NCI-H1436 (cell line): ENCODE measurements at places on chromosomes 5 and 9.

DNA sequence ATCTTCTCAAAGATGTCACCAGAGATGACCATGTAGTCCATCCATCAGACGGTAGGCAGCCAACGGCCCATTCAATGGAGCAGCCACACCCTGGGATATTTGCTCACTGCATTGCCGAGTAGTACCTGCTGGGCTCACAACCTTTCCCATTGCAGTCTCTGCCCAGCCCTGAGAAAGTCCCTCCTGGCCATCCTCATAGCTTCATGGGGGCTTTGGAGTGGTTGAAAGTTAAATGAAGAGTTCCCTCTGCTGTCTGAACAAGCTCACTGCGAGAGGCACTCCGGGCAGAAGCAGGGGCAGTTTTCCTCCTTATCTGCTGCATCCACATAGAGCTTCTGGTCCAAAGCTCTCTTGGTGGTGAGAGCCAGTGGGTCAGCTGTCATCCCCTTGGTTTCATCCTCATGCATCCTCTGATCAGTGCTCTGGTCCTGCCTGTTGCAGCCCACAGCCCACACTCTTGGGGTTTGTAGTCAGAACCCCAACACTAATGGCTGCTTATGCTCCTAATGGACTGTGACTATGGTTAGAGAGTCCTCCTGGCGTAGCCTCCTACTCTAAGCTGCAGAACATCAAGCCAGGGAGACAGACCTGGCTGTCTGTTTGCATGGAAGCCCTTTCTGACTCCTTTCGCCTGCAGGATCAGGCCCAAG is 23.3 kb downstream of the TNFSF8 start:
- DNase-seq, result no peak

- peak; percentile 29 for DNase-seq
These were observed 93.2 kb downstream of the ZFAND5 start for GRCh38 chr9:72271613-72272478.

DNA sequence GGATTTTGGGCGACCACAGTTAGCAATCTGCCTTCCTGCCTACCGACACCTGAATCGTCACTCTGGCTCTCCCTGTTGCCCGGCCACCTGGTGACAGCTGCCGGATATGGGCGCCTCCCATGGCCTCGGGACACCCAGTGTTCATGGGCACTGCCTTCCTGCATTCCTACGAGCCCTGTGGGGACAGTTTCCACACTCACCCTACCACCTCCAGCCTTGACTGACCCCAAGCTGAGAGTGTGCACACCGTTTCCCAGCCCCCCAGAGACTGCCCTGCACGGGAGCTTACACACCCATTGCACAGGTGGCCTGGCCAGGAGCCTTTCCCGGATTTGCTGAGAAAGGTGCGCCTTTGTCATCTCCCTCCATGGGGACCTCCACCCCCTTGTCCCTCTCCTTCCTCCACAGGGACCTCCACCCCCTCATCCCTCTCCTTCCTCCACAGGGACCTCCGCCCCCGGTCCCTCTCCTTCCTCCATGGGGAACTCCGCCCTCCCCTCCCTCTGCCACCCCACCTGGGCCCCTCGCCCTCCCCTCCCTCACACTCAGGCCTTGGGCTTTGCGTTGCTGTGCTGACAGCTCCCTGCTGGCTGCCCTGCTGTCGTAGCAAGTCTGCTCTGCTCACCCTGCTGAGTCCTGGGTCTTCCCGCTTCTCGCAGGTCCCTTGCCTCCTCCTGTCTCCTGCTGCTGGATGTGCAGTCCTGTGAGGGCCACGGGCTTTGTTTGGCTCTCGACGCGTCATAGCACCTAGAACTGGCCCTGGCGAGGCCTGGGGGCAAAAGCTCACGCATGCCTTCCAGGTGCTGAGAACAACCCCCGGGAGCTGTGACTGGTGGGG is 48.4 kb downstream of the MRPL36 start:
- no peak for DNase-seq

- DNase-seq, result no peak
These were observed 109.6 kb downstream of the INVS start for GRCh38 chr9:100208673-100209072.

- no peak for DNase-seq
These were observed 13.2 kb downstream of the DOCK8 start for GRCh38 chr9:227860-228259.

DNA sequence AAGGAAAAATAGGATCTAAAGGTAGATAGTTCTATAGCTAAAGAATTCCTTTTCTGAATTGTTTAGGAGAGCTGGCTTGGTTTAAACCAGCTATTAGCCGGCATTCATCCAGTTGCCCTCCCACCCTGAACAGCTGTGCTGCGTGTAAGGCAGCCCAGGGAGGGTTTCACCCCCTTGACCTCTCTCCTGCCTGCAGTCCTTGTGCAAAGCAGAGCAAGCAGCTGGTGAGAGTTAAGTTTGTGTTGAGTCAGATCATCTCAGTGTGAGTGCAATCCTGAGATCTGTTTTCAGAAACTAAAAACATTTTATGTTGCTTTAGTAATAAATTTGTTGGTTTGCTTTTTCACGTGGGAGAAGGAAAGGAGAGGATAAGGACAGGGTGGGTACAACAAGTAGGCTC is 13.0 kb downstream of the SLC25A25 start:
- DNase-seq, result no peak
